ENCODE measurements at places on chromosomes 1 and 21.

- DNase-seq = no peak
Measured at GRCh38 chr1:181104790-181105133, 16.3 kb downstream of the IER5 start.

DNA sequence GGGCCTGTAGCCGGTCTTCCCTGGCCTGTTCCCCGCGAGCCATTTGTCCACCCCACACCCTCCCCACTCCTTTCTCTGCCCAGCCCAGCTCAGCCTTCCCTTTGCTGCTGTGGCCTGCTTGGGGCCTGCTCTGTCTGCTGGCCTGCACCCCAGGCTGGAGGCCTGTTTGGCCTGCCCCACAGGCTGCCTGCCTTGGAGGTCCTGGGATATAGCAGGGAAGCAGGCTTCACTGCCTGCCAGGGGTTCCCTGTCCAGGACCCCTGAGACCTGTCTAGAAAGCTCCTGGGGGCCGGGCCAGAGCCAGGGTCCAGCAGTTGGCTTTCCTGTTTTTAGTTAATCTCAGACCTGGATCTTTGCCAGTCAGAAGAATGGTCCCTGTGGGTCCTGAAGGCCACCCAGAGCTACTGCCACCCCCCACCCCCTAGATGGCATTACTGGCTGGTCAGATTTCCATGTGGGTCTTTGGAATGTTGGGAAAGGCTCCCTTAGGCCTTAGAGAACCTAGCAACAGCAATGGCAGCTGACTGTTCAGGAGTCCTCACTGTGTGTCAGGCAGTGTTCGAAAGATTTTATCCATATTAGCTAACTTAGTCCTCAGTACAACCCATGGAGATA is 7.7 kb downstream of the ZNF362 start:
- no peak for DNase-seq

DNA sequence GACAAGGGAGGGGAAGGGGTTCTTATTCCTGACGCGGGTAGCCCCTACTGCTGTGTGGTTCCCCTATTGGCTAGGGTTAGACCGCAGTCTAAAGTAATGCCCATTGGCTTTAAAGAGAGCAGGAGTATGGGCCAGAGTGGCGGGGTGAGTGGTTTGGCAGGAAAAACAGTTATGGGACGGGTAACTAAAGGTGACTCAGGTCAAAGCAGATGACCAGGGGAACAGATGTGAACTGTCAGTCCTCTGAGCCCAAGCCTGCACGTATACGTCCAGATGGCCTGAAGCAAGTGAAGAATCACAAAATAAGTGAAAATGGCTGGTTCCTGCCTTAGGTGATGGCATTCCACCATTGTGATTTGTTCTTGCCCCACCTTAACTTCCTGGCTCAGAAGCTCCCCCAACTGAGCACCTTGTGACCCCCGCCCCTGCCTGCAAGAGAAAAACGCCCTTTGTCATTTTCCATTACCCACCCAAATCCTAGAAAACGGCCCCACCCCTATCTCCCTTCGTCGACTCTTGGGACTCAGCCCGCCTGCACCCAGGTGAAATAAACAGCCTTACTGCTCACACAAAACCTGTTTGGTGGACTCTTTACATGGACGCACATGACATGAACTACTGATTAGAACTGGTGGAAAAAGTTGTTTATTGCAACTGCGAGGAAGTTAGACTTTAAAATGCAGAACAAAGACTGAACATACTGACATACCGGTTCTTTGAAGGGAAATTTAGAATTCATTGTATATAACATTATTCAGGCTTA is 758 bp upstream of the ATAD3B start:
- no peak for DNase-seq

DNA sequence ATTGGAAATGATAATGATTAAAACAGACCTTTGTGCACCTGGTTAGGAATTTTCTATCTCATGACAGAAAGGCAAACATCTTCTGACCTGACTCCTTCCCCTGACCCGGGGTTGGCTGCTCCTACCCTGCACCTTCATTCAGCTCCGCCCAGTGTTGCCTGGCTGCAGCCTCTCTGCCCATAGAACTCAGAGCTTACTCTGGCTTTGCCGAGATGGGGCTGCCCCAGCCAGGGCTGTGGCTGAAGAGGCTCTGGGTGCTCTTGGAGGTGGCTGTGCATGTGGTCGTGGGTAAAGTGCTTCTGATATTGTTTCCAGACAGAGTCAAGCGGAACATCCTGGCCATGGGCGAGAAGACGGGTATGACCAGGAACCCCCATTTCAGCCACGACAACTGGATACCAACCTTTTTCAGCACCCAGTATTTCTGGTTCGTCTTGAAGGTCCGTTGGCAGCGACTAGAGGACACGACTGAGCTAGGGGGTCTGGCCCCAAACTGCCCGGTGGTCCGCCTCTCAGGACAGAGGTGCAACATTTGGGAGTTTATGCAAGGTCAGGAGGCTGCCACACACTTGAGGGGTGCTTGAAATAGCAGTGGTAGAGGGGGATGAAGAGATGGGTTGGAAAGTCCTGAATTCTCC is at the start of gene DIO1:
DIO1 (plus strand) TSS at position 189 of the 638 bp plus-strand sequence; CDS start at position 213, 24 bp downstream.
- no peak for DNase-seq

GRCh38 chr1:3914331-3914851 is 14.3 kb upstream of the C1orf174 start:
- no peak for DNase-seq

- no peak for DNase-seq
Measured at GRCh38 chr1:79262745-79263258, 256.3 kb upstream of the ADGRL4 start.

GRCh38 chr1:96967311-96967710 is 245.7 kb downstream of the PTBP2 start:
- no peak for DNase-seq

DNA sequence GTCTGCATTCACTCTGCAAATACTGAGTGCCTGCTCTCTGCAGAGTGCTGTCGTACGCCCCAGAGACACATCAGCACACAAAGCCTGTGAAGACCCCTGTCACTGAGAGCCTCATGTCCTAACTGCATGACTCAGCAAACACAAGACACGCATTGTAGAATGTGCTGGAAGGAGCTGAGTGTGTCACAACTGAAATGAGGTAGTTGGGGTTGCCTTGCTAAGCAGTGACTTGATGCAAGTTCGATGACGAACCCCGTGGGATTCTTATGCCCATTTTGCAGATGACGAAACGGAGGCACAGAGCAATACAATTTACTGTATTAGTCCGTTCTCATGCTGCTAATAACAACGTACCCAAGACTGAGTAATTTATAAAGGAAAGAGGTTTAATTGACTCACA is 65.1 kb downstream of the RIPK4 start:
- DNase-seq = no peak

GRCh38 chr1:30801771-30802198 is 44.2 kb upstream of the LAPTM5 start:
- peak; percentile 16 for DNase-seq

- no peak for DNase-seq
Measured at GRCh38 chr1:93140106-93140505, 40.1 kb downstream of the TMED5 start.

GRCh38 chr1:1806890-1807289 is 28.6 kb upstream of the NADK start:
- DNase-seq = no peak

DNA sequence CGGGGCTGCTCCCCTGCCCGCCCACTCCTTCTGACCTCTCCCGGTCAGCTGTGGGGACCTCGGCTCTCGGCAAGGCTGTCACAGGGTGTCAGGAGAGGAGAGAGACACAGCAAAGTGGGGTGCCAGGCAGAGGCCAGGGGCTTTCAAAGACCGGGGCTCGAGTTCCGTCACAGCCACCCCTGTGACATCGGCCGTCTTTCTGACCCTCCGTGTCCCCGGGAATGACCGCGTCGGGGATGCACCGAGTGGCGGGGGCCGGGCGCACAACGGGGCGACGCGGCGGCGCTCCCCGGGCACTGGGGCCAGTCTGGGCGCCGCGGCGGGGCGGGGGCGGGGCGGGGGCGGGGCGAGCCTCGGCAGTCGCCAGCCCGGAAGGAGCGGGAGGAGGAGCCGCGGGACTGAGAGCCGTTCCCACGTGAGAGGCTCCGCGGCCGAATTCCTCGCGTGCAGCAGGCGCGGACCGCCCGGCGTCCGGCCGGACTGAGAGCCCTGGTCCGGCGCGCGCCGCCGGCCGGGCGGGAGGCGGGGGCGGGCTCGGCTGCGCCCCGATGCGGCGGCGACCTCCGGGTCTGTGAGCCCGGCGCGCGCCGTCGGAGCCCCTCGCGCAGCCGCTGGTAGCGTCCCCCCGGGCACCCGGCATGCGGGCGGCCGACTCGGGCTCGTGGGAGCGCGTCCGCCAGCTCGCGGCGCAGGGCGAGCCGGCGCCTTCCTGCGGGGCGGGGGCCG is 229.7 kb upstream of the TMEM51 start:
- peak; percentile 60 for DNase-seq

- no peak for DNase-seq
Measured at GRCh38 chr1:108531444-108531843, 28.5 kb upstream of the EEIG2 start.

DNA sequence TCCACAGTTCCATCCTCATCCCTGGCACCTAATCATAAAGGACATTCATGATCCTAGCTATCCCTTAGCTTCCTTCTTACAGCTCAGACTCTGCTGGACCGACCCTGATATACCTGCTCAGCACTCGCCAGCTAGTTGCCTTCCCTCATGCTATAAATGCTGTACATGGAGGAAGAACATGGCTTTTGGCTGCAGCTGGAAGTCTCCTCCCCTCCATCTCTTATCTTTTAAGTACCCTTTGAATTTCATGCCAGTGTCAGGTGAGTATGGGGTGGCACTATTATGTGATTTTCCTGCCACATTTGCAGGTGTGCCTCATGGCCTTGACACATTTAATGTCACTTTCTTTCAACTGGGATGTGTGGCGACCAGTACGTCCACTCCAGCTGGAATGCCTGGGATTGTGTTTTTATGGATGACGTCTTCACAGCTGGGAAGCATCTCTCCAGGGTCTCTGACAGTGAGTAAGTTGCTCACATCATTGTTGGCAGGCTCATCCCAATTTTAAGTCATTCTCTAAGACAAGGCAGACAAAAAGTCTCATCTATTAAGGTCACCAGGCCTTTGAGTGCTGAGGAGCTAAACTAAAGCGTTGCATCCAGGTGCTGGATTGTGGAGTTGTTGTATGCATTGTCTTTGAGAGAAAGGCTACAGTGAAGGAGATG is 43.4 kb downstream of the RUNX1 start:
- no peak for DNase-seq

- no peak for DNase-seq
Measured at GRCh38 chr1:228311091-228311490, 95.5 kb downstream of the TRIM11 start.

DNA sequence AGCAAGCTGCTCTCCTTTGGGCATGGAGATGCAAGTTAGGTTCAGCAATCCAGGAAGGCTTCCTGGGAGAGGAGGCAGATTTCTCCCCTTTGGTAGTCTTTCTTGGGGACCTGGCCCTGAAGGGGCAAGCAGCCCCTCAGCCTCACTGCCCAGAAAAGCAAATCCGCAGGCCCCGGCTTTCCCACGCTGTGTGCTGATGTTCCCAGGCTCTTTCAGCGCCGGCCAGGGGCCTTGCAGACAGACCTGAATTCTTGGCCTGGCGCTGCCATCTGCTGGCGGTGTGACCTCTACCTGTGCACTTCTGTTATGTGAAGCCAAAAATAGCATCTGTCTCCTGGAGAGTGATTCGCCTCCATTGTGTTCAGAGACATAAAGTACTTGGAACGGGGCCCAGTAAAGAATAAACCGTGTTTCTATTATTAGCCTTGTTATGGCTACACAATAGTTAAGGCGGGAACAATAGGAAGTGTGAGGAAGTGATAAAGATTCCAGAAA is 64.8 kb downstream of the ALPL start:
- DNase-seq = peak; percentile 52

DNA sequence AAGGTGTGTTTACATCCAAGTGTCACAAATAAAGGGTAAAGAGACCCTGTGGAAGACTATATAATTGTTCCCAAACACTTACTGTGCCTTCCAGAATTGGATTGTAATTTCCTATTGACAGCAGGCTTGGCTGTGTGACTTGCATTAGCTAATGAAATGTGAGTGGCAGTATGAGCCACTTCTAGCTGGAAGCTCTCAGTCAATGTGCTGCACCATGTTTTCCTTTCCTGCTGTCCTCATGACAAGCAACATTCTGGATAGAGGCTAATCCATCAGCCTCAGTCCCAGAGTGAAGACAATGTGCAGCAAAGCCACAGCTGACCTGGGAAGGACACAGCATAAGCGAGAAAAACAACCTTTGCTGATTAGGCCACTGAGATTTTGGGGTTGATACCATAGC is 5.9 kb upstream of the FOXJ3 start:
- no peak for DNase-seq

- DNase-seq = no peak
Measured at GRCh38 chr1:175866776-175867175, 123.4 kb upstream of the TNR start.

DNA sequence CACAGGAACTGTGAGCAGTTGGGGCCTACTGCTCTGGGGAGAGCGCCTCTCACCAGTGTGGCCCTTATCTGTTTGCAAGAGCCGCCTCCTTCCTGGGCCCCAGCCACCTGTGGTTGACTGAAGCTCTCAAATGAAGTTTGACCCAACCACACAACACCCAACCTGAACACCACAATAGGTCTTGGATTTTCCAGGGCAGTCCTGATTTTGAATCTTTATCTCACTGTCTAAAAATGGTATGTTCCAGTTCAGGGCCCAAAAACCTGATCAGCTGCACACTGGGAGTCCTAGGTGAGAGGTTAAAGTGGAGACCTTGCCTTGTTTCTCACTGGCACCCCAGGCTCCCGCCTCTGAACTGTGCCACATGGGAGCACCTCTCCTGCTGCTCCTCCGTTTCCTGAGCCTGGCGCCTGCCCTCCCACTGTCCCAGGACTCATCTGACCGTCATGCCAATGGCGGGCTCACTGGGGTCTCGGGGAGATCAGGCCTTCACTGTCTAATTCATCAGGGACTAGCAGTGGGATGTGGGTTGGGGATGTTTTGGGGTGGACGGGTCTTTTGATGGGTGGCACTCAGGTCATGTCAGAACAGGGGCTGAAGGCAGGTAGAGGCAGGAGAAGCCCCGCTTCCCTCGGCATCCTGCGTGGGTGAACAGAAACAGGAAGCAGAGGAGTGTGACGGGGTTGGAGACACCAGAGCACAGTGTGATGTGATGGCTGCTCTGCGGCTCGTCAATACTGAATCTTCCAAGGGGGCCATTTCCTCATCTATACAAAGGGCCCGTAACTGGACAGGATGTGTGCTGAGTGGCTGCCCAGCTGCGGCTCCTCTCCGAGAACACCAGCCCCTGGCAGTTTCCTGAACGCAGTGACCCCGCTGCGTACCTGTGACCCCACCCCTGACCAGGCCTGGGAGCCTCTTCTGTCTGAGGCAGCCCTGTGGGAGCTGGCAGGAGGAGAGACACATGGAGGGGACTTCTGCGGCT is 59.6 kb upstream of the ITPKB start:
- DNase-seq = no peak

All from GM04504 (cell line).